ENCODE measurements at places on chromosomes 4 and X.
A peak's percentile ranks its signal among the peaks of the same experiment; 100 is the strongest.

- DNase-seq, result no peak
These were observed 581.8 kb downstream of the NLGN4X start for GRCh38 chrX:5646818-5647217.

DNA sequence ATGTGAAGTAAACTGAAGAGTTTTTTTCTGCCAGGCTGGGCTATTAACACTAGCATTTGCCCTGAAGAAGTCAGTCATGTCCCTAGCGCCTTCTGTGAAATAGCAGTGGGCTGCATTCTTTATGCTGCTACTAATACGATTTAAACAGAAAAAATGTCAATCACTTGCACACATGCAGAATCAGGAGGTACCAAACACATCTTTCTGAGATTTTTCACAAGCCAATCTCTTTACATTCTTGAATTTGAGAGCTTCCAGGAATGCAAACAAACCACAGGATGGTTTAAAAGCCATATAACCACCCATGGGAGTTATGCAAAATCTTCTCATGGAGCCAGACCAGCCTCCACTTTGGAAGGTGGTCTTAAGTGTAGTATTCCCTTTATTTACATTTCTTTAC is 220.1 kb downstream of the IQCM start:
- no peak for DNase-seq

DNA sequence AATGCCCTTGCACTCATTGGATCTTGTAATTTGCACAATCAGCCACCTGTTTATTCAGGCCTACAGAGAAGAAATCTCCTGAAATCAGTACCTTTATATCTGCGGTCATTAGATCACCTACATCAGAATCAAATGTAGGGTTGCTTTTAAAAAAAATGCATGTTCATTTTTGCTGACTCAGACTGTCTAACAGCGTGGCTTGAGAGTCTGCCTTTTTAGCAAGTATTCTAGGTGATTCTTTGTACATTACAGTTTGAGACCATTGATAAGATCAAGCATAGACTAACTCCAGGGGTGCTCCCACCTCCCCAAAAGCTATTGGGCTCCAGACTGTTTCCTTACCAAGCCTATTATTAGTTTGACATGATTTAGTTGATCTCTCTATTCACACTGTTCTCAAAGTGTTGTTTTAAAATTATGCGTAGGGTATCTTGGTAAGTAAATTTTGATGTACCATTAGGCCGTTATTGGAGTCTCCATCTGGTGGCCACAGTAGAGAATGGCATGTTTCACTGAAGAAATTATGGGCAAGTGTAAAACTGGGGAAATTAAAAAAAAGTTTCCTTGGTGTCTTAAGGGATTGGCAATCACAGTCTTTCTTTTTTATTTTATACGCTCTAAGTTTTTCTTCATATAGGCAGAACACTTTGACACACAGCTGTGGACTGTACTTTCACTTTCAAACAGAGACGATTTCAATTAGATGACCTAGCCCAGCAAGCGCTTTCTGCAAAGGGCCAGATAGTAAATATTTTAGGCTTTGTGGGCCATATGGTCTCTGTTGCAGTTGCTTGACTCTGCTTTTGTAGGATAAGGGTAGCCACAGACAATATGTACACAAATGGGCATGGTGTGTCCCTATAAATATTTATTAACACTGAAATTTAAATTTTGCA is 33.7 kb upstream of the MSL3 start:
- DNase-seq, result peak; percentile 36

DNA sequence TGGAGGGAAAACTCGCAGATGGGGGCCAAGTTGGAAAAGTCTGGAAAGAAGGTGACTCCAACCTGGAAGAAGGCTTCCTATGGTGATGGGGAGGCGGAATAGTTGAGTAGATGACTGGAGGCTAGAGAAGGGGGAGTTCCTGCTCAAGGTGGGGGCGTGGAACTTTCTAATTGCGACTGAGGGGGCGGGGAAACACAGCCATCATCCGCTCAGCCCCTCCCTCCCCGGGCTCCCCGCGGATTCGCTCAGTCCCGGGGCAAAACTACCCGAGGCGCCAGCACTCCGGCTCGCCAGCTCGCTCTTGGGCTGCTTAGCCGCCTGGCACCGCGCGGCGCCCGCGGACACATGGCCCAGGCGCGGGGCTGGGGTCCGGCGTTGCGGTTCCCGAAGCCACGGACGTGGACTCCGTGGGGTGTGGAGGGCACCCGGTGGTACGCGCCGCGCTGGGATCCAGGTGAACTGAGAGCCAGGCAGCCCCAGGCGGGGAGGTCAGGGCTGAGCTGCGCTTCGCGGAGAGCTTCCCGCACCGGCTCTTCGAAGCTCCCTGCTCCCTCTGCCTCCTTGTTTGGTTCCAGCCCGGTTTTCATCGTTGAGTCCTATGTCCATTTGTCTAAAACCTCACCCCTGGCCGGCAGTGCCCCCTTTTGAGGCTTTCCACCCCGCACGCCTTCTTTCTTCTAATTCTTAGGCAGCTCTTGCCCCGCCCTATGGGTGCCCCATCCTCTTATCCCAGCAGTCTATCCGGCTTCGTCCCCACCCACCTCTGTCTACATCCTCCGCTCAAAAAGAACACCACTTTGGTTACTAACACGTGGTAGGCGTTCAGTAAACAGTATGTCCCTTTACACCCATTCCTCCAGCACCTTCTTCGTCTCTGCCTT is 38.9 kb downstream of the STARD8 start:
- peak; percentile 68 for DNase-seq

- DNase-seq, result no peak
These were observed 11.5 kb upstream of the C4orf54 start for GRCh38 chr4:99669084-99669483.

- DNase-seq, result no peak
These were observed 335.8 kb downstream of the PABPC4L start for GRCh38 chr4:133865612-133866327.

DNA sequence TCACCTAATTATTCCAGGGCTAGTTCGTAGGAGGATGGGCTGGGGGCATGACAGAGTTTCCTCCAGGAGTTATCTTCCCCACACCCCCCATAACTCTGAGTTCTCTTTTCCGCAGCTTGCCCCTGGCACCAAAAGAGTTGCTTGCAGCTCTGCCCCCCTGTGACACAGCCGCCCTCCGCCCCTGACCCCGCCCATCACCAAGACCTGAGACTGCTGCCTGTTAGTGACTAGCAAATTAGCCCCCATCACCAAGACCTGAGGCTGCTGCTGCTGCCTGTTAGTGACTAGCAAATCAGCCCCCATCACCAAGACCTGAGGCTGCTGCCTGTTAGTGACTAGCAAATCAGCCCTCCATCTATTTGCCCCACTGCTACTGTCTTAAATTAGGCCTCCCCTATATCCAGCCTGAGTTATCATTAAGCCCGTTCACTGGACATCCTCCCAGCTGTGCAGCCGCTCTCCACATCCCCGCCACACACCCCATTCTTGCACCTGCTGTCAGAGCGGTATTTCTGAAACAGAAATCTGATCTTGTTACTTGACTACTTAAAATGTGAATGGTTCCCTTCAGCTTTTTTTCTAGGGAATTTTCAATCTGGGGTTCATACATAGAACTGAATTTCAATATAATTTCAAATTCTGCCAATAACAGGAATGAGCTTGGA is 1.5 kb upstream of the PAPSS1 start:
- DNase-seq, result no peak

- DNase-seq, result no peak
These were observed 113.5 kb downstream of the DHX15 start for GRCh38 chr4:24470666-24471485.

- DNase-seq, result no peak
These were observed 123.5 kb downstream of the DCHS2 start for GRCh38 chr4:154368060-154368459.

DNA sequence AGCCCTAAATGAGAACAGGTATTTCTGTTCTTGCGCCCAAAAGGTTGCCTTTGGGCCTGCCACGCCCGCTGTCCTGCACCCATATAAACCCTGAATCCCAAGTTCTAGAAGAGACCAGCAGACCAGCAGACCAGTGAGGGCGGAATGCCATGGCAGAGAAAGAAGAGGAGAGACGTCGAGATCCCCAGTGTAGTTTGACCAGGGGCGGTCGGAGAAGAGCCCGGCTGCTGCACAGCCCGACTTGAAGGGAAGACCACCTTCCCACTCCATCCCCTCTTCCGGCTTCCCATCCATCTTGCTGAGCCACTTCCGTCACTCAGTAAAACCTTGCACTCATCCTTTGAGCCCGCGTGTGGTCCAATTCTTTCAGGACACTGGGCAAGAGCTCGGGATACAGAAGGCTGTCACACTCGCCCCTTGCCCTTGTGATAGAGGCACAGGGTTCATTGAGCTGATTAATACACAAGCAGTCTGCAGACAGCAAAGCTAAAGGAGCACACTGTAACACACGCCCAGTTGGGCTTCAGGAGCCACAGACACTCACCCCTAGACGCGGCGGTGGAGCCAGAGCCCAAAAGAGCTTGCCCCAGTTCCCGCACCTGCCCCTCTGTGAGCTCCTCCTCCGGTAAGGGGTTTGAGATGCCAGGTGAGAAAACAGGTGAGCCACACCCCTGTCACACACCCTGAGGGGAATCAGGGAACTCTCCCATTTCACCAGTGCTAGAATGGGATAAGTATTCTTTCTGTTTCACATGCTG is 230.8 kb downstream of the PCDH10 start:
- DNase-seq, result no peak

DNA sequence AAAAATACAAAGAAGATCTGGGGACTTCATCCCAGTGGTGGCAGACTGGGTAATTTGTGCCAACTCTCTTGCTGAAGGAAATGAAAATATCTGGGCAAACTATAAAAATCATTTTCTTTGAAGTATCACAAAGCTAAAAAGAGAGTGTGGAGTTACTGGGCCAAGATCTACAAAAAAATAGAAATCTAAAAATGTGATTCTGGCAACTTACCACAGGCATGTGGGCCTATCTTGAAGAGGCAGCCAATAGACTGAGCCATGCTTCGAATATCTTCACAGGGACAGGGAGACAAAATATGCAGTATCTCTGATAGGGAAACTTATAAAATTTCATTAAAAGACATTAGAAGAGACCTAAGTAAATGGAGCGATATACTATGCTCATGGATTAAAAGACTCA is 168.8 kb downstream of the RCHY1 start:
- DNase-seq, result no peak

GRCh38 chr4:93710101-93710846 is 118.3 kb upstream of the ATOH1 start:
- peak; percentile 32 for DNase-seq

- DNase-seq, result no peak
These were observed 13.3 kb downstream of the TFE3 start for GRCh38 chrX:49029876-49030275.

DNA sequence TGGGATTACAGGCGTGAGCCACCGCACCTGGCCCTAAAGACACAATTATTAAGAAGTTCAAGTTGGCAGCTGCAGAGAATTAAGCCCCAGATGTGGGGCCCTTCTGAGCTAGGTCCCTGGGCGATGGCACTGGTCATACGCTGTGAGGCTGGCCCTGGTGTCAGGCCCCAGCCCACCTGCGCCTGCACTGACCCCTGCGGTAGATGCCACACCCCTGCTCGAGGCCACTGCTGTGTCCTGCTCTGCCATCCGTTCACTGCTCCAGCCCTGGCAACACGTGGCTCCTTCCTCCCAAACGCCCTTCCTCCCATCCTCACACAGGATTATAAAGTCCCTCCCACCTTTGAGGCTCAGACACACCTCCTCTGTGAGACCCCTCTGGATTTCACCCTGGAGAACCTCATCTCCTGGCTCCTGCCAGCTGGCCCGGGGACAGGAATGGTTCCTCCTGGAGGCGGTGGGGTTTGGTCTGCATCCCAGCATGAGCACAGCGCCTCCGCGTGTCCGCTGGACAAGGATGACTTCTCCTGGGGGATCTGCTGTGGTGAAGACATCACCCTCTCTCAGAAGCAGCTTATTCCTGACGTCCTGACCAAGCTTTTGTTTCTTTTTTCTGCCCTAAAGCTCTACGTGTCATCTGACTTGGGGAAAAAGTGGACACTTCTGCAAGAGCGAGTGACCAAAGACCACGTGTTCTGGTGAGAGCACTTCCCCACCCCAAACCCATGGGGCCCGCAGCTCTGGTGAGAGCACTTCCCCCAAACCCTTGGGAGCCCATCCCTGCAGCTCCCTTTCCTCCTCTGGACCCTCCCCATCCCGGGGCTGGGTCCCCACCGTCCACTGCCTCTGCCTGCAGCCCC is 219.0 kb upstream of the PSAPL1 start:
- peak; percentile 83 for DNase-seq

DNA sequence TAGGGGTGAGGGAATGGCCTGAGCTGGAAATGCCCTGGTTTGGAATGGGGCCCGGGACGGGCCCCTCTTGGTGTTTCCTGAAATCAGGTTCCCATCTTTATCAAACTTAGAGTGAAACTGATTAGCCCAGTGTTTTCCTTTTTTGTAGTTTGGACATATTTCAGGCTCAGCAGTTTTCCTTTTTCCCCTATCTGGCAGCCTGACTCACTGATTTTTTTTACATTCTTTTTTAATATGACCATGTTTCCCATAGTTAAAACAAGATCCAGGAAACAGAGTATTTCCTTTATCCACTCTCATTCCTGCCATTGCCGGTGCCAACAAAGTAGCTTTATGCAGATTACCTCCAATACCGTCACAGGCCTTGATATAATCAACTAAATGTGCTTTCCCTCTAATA is 20.5 kb upstream of the C4orf17 start:
- no peak for DNase-seq

DNA sequence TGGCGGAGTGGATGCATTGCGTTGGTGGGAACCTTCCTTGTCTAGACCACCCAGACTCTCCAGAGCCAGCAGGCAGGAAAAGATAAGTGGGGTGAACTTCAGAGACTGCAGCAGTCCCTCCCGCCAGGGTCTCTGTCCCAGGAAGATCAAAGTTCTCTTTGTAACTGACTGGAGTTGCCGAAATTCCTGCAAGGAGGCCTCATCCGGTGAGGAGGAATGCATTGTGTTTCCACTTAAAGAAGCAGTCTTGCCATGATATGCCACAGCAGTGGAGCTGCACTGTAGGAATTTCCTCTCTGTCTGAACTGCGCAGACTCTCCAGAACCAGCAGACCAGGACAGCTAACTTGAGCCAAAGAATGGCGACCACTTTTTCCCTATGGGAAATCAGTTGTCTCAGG is 1190.4 kb downstream of the TECRL start:
- no peak for DNase-seq

GRCh38 chr4:79223993-79224776 is 101.7 kb downstream of the NAA11 start:
- no peak for DNase-seq

DNA sequence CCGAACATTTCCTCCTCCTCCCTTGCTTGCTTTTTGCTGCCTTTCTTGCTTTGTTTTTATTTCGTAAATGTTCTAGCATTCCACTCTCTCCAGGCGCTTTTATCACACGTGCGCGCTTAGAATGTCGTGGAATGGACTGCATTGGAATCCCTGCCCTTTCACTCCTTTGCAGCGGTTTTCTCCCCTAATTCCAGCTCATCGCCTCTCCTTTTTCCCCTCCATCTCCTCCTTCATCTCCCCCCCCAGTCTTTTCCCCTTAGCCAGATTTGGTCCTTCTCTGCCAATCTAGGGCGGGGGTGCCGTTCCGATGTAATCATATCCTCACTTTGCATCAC is 579 bp downstream of the OGT start:
- no peak for DNase-seq

- no peak for DNase-seq
These were observed 65.1 kb downstream of the CASK start for GRCh38 chrX:41858161-41858775.

GRCh38 chr4:56259655-56260054 is 127.6 kb downstream of the AASDH start:
- DNase-seq, result no peak

GRCh38 chr4:124431653-124432192 is 280.8 kb downstream of the ANKRD50 start:
- DNase-seq, result no peak
